ENCODE measurements at places on chromosomes 2 and 18.

DNA sequence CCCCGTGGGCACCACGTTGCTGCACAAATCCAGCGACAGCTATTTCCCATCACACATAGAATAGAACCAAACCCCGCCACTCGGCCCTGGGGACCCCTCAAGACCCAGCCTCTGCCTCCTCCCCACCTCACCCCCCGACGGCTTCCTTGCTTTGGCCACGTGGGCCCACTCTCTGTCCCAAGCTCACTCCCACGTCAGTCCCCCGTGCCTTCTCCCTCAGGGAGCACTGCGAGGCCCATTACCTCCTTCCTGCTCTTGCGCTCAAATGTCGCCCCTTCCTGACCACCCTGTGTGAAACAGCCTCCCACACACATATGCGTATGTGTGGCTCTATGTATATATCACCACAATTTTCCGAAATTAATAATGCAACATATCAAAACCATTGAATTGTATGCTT lies 239.7 kb downstream of the SH3BP4 start:
- DNase-seq, result no peak

GRCh38 chr2:85257359-85257969 lies 70.3 kb downstream of the TGOLN2 start:
- no peak for DNase-seq

- DNase-seq, result peak; percentile 36
These were observed 14.1 kb upstream of the KLF11 start for GRCh38 chr2:10028988-10029874.

DNA sequence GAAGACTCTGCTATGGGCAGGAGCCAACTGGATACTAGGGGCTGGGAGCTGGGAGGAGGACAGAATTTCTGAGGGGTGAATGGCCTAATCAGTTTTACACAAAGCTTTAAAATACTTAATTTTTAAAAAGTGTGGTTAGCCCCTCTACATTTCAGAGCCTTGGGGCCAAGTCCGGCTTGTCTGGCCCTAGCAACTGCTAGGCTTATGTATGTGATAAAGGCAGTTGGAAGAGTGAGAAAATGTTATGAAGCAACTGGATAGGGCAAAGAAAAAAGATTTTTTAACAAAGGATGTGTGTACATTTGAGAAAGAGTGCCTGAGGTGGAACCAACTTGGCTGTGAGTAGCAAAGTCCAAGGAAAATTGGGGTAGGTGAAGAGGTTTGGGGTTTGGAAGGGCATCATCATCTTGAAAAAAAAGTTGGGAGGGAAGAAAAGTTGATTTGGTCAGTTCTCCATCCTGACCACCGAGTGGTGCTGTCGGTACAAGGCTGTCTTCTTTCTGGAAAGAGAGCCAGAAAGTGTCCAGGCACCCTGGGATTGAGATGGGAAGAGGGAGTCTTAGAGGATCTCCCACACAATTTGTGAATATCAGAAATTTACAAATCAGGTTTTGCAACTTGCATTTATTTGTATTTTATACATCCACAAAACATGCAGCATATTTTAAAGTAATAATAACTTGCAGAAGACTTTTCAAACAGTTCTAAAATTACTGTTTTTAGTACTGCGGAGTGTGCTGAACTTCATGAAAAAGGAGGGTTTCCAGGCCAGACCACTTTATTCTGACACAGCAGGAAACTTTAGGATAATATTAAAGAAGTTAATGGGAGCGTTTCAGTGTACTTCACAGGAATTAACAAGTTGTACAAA lies 10.5 kb upstream of the CDK15 start:
- no peak for DNase-seq

- peak; percentile 70 for DNase-seq
These were observed 125.9 kb downstream of the MAP4K4 start for GRCh38 chr2:101823347-101823791.

DNA sequence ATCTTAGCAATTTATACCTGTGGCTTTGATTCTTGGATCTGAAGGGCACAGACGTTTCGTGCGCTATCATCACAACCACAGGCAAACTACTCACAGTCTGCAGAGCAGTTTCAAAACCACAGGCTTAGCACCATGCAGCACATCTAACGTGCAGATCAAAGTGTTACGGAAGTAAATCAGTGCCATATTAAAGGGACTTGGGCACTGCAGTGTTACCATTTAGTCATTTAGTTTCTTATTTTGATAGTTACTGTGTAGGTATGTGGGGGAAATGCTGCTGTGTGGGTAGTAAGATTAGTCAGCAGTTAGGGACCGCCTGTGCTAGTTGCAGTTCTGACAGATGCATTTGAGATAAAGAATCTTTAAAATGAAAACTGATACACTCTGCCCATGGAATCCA lies 384.0 kb downstream of the NBAS start:
- peak; percentile 56 for DNase-seq

- DNase-seq, result no peak
These were observed 157.2 kb downstream of the BABAM2 start for GRCh38 chr2:28047681-28048080.

GRCh38 chr2:124048102-124048501 lies 23.0 kb downstream of the CNTNAP5 start:
- DNase-seq, result no peak

- DNase-seq, result no peak
These were observed 4.0 kb downstream of the KANSL1L start for GRCh38 chr2:210167227-210167626.

- DNase-seq, result no peak
These were observed 52.3 kb downstream of the RAB10 start for GRCh38 chr2:26086155-26086637.

DNA sequence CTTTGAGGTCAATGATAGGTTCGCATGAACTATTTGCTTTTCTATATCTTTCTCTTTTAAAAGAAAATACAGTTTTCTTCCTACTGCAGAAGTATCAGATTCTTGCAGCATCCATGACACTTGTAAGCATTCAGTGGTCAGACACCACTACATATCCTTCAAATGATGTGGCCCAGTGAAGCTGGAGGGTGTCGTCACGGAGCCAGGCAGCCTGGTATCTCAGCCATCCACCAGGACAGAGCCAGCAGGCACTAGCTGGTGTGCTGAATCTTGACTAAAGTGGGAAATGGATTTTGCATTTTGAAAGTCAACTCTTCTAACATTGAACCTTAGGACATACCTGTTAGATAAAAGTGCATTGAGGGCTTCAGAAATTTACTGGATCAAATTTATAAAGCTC lies 5.4 kb downstream of the KLHL14 start:
- DNase-seq, result no peak

- no peak for DNase-seq
These were observed 80.5 kb downstream of the HAUS1 start for GRCh38 chr18:46184727-46185126.

- DNase-seq, result no peak
These were observed 34.2 kb upstream of the YPEL5 start for GRCh38 chr2:30112561-30112960.

DNA sequence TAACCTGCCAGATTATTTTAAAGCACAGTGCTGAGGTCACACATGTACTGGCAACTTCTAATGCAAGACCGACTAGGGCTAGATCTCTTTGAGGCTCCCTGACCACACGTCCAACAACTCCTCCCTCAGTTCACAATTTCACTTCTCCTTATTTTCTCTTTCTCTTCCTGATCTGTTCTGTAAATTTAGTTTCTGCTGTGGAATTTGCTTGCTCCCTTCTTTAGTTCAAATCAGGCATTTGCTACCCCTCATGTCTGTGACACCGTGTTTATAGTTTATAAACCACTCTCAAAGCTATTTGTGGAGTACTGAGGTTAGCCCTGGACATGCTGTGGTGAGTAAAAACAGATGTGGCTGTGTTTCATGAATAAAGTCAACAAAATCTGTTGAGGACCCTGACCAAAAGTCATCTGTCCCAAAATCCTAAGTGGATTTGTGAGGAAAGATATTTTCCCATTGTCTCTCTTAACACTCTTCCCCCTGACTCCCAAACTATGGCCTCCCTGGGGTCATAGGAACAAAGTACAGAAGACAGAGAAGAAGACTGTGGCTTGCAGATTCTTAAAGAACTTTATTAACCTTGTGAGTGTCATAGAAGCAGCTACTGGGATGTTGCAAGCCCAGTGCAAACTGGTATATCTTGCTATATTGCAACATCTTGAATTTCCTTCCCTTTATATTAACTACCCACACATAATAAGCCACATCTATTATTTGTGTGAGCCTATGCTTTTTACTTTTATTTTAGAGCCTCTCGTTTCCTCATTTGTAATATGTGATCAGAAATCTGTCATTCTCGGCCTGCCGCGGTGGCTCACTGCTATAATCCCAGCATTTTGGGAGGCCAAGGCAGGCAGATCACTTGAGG lies 3.5 kb upstream of the NAGK start:
- no peak for DNase-seq

DNA sequence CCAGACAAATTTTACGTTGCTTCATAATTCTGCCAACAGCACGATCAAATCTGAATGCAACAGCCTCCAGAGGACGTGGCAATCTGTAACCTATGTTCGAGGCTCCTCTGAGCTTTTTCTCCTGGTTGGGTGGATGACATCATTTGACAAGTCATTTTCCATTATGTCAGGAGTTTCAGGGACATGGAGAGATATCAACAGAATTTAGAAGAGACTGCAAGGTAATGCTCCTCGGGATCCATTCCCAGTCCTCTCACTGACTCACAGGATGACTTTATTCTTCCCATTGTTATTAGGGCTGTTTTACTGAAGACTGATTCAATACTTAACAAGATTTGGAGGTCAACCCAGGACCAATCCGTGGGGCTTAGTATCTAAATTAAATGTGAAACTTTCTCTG lies 72.5 kb upstream of the RNF152 start:
- no peak for DNase-seq

DNA sequence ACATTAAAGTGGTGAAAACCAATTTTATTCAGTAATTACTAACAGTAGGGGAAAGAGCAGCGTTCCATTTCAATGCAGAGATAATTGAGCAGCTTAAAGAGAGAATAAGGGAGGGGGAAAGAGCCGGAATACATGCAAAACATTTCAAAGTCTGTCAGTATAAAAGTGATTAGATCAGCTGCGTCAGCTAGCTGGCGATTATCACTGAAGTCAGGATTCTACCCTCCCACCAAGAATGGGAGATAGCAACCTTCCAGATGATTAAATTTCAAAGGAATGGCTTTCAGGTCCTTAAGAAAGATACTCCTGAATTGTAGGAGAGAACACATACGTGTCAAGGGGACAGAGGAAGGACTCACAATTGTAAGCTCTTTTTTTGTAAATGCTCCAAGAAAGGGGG lies 2.7 kb upstream of the ZC3H6 start:
- DNase-seq, result no peak

GRCh38 chr2:47657886-47658489 lies 125.0 kb upstream of the MSH6 start:
- DNase-seq, result no peak

DNA sequence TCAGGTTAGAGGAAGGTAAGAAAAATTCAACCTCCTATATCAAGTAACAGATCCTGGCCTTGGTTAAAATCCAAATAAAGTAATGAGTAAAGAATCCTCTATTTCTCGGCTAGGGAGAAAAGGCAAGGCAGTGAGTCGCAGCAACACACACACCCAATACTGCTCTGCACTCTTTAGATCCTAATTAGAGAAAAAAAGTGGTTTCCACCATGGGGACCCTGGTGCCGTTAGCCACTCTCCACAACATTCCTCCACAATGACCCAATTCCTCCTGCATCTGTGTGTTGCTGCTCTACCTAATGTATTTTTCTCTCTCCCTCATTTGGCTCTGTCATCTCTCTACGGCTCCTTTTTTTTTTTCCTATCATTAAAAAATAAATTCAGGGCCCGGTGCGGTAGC lies 462.7 kb downstream of the METTL4 start:
- DNase-seq, result no peak

DNA sequence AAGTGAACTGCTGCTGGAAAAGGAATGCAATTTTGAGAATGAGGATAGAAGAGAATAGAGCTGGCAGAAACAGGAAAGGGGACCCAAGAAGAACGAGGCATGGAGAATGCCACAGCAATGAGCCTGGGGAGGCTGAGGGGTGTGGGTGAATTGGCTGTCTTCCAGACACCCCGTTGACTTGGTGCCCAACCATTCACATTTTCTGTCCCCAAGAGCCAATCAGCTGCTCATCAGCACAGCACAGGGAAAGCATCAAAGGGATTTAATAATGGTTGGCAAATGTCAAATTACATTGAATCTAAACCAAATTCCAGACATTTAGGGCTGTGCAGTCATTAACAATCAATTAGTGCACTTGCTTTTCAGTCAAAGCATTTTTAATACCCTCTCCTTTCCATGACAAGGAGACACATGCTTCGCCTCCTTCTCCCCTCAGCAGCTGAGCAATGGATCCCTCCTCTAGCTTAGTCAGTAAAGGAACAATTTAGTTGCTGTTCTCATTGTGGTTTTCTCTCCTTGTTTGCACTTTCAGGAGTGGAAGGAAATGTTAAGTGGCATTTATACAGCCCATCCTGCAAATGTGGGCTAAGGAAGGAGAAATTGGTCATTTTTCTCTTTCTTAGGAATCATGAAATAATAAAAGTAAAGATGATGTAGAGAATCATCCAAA lies 98.8 kb downstream of the KLF7 start:
- no peak for DNase-seq

- no peak for DNase-seq
These were observed 10.7 kb downstream of the RBBP8 start for GRCh38 chr18:22943847-22944246.

DNA sequence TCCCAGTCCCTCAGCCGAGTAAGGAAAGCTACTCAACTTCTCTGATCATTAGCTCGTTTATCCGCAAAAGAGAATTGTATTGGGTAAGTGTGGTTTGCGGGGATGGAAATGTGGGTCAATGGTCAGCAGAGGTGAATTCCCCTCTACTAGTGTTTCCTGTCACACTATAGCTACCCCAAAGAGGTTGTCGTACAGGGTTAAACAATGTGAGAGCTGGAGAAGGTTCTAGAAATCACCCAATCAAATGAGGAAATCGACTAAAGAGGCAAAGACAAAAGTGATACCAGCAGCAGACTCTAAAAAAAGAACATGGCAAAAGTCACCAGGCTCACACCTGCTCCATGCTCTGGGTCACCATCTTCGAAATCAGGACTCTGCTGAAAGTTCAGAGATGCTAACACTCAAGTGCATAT lies 144.7 kb upstream of the ITGA4 start:
- DNase-seq, result no peak

DNA sequence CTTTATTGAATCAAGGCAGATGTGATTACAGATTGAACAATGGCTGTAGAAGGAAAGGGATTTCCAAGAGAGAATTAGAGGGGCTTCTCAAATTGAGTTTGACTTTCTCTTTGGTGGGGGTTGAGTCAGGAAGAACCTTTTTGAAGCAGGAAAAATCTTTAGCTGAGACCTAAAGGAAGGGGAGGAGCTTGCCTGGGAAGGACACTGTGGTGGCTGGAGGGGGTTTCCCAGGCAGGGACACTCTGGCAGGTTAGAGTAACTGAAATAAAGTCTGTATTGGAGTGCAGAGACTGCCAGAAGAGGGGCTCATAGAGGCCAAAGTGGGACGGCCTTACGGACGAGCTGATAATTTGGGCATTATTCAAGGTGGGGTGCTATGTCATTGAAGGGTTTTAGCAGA lies 69.3 kb downstream of the NEDD4L start:
- DNase-seq, result no peak

- no peak for DNase-seq
These were observed 2.2 kb downstream of the DNER start for GRCh38 chr2:229712136-229712535.

DNA sequence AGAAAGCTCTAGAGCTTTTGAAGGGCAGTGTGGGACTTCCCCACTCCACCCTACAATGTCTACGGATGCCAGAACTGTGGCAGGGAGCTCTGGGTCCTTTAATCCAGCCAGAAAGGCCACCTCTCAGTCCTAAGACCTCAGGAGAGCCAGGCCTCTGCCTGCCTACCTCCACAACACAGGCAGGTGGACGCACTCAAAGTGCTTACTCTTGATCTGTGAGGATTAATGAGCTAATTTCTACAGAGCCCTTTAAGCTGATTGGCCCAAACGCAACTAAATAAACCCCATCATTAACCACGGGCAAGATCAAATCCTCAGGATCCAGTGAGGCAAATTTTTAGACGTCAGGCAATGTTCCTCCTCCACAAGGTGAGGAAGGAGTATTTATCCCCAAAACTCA lies 8.1 kb downstream of the STK39 start:
- no peak for DNase-seq
